ENCODE measurements at places on chromosomes 5 and 9.

- no peak for DNase-seq
These were observed 17.3 kb downstream of the TTC33 start for GRCh38 chr5:40738502-40738901.

- DNase-seq, result no peak
These were observed 47.0 kb downstream of the KCNV2 start for GRCh38 chr9:2764353-2764752.

- DNase-seq, result no peak
These were observed 39.8 kb upstream of the ANGPTL2 start for GRCh38 chr9:127162046-127162863.

GRCh38 chr9:105259274-105259673, 14.8 kb downstream of the SLC44A1 start:
- DNase-seq, result no peak

DNA sequence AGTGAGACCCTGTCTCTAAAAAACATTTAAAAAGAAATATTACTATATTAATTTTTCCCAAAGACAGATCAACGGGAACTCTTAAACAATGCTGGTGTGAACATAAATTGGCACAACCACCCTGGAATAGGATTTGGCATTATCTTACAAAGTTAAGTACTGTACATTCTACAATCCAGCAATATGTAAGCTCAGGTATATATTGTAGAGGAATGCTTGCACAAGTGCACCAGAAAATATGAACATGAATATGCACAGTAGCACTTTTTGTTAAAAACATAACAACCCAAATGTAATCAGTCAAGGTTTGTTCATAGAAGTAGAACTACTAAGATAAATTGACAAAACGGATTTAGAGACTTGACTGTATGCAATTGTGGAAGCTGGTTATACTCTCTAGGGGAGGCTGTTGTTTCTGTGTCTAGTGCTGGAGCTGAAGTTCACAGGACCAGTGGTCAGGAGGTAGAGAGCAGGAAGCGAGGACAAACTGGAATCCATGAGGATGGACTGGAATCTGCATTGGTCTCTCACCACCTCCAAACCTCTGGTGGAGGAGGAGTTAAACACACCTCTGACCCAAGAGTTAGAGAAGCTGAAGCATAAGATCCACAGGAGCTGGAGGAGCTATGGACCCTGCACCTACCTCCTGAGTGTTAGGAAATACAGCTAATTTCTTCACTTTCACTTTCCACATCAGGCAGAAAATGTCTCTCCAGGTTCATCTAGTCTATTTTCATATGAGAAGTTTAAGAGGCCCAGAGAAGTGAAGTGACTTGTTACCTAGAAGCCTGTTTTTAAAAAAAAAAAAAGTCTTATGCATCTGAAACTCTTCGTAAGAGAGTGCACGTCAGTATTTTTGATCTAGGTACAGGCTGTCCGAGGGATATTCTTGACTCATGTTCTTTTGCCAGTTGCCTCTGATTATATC, 20.3 kb upstream of the RIC1 start:
- DNase-seq, result no peak

DNA sequence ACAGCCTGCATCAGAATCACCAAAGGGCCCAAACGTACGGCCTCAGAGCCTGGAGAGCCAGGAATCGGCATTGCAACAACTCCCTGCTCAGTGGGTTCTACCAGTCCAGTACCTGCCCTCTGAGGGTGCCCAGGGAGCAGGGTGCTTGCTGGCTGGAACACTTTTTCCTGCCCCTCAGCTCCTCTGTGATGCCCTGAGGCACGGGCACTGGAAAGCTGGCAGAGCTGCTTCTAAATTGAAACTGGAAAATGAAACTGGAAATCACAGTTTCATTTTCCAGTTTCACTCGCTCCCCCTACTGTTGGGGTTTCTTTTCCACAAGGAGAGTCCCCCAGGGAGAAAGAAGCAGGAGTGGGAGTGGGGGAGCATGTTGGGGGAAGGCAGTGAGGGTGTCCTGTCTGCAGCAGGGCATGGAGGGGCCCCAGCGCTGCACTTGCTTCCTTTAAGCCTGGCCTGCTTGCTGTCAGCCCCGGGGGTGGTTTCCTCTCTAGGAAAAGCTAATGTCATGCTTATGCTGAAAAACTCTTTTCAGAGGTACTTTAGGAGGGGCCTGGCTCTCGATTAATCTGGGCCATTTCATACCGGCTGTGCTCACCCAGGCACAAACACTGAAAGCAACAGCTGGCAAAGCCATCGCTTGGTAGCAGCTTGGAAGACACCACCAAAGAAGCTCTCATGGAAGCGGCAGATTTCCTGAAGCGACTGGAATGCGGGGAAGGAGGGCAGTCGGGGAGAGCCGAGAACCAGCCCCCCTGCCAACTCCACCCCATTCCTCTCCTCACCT, 26.2 kb downstream of the IRF1 start:
- DNase-seq, result no peak

- no peak for DNase-seq
These were observed 7.1 kb downstream of the NFX1 start for GRCh38 chr9:33297432-33297831.

DNA sequence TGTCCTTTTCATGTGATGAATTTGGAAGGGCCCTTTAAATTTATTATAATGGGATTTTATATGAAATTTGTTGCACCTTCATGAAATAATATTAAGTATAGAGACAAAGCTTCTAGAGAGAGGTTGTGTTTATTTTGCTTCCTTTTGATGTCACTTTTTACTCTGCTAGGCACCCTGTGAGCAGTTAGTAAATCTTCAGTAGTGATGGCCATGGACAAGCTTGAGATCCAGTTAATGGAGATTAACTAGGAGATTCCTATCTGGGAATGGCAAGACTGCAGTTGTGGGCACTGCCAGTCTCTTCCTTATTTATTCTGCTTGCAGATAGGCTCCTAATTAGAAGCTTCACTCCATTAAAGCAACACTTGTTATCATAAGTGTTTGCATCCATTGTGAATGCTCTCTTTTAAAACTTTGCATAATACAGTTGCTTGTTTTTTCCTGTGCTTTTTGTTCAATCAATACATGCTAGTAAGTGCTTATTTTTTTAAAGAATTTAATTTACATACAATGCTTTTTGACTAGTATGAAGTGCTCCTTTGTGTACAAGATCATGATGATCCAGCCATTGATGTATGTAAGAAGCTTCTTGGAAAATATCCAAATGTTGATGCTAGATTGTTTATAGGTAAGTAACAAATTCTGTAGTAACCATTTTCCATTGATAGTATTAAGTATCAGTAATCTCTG, 25.9 kb downstream of the UGCG start:
- no peak for DNase-seq

GRCh38 chr5:151058891-151059489, 21.8 kb downstream of the TNIP1 start:
- no peak for DNase-seq

- no peak for DNase-seq
These were observed 129.8 kb downstream of the GNAQ start for GRCh38 chr9:77901771-77902170.

GRCh38 chr5:75522542-75522941, 10.9 kb downstream of the POLK start:
- no peak for DNase-seq

GRCh38 chr9:34559624-34560455, 29.7 kb downstream of the CNTFR start:
- DNase-seq, result no peak

DNA sequence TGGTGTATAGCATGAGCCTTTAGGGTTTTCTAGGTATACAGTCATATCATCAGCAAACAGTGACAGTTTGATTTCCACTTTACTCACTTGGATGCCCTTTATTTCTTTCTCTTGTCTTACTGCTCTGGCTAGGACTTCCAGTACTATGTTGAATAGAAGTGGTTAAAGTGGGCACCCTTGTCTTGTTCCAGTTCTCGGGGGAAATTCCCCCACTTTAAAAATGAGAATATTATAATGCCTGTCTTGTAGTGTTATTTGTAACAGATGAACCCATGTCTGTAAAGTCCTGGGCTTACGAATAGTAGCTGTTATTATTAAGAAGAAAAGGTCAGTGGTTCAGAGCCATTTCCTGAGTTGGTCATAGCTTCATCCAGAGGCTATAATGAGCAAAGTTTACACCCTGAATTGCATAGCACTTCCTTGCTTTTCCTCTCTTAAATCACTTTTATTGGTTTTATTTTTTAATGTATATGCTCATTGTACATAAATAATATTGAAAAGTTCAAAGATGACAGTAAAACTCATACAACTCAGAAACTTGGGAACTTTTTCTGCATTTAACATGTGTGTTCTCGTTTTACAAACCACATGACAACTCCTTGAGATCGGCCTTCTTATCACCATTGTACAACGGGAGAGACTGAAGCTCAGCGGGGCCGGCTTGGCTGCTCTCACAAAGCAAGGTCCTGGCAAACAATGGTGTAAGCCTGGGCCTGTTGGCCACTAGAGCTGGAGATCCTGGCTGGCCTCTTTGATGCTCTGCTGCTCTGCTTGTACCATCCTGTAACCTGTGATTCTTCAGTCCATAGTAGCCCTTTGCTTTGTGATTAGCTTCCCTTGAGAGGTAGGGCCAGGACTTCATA, 85.2 kb downstream of the CYFIP2 start:
- DNase-seq, result no peak

GRCh38 chr5:91243852-91244251, 139.3 kb downstream of the ARRDC3 start:
- no peak for DNase-seq

- no peak for DNase-seq
These were observed 16.4 kb upstream of the MARCHF6 start for GRCh38 chr5:10337107-10337506.

GRCh38 chr5:150068472-150068871, 17.9 kb downstream of the CSF1R start:
- DNase-seq, result no peak

DNA sequence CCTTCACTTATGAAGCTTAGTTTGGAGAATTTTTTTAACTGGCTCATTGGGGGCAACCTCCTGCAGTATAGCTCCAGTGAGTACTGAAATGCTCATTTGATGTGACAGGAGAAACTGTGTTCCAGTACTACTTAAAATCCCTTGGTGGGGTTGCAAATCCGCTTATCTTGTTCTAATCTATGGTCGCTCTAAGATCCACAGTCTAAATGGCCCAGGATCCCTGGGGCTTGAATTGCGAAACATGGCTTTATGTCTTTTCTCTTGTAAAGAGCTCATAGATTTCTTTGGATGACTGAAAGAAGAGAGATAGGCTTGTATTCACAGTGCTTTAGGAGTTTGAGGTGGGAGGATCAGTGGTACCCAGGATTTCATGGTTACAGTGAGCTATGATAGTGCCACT, 52.7 kb downstream of the ADAMTSL1 start:
- no peak for DNase-seq

- DNase-seq, result no peak
These were observed 179.9 kb downstream of the ATPSCKMT start for GRCh38 chr5:10069637-10070313.

DNA sequence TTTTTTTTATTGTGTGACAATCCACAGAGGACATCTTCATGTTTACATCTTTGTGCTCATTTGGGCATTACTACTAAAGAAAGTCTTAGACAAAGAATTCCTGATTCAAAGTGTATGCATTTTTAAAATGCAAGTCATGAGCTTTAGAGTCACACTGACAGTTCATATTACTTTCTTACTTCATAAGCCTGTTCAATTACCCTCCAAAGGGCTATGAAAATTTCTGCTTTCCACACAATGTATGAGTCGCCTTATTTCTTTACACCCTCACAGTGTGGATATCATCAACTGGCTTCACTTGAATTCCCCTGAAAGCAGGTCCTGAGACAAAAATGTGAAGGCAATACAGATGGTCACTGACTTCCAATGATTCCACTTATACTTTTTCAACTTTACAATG, 280.4 kb upstream of the PTGER4 start:
- DNase-seq, result no peak

- no peak for DNase-seq
These were observed 203.2 kb upstream of the TRIM32 start for GRCh38 chr9:116483622-116484491.

GRCh38 chr5:117682416-117682815, 1107.8 kb upstream of the SEMA6A start:
- DNase-seq, result no peak

DNA sequence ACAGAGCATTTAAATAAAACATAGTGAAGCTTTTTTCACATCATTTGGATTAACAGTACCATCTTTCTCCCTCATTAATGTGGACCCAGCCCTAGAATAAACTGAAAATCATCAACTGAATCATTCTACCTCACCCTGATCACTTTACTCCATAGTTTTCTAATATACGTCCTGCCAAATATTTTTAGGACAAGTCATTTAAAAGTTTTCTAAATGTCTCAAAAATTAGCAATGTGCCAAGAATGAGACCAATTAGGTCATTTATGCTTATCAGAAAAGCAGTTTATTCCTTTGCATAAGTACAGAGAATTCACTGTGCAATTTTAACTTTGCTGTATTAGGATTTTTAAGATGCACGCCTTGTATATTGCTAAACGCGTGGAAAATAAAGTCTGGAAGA, 284.4 kb downstream of the PIK3R1 start:
- DNase-seq, result no peak

- no peak for DNase-seq
These were observed 46.3 kb downstream of the AOPEP start for GRCh38 chr9:94772639-94773303.

DNA sequence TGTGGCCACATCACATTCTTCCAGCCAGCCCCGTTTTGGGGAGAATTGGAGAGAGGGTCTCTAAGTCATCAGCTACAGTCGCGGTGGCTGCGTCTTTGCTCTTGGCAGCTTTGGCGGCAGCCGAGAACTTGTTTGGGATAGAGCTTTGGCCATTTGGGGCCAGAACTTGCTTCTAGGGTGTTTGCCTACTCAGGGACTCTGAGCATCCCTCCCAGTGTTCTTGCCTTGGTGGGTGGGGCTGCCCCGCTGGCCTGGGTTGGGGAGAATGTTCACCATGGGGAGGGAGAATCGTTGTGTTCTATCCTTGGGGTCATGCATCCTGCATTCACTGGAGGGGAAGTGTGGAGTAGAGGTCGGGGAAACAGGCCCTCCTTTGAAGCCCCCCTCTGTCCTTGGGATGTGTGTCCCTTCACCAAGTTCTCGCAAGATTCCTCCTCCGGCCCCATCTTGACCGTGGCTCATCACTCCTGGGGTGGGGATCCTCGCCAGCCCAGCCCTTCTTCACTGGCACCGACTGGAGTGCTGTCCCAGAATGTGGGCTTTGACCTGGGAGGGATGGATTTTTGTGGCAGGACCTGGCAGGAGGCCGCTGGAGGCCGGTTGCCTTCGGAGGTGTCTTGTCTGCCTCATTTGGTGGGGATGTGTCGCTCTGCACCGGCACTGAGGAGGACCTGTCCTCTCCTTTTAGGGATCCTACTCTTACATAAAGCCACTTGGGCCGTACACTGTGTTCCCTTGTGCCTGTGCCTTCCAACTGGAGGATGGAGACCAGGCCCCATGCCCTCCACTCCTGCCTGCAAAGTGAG, 3.5 kb downstream of the PHF2 start:
- DNase-seq, result no peak

- DNase-seq, result no peak
These were observed 34.7 kb downstream of the PSIP1 start for GRCh38 chr9:15475923-15476536.

GRCh38 chr9:70257991-70258691, 637 bp upstream of the SMC5 start:
- DNase-seq, result no peak

DNA sequence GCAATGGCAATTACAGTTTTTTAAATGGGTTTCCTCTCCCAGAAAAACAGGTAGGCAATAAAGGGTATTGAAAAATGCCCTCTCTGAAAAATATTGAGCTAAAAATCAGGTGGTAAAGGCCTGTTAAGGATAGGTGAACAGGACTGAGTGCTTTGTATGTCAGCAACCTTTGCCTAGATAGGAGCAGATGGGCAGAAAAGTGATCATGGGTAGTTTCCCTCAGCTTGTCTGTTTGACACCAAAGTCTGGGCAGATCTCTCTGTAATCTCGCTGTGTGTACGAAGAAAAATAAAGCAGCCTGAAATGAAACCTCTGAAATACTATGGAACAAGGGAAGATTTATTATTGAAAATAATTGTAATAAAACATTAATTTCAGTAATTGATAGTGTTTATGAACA, 15.8 kb downstream of the RNF180 start:
- no peak for DNase-seq

Measured in Right ventricle myocardium inferior (tissue), 1 donor.